Stimulated activated naive CD8-positive, alpha-beta T cell treated with anti-CD3 and anti-CD28 coated beads, Interleukin-15, amount 100 ng/mL, for 72 hours (primary cell): ENCODE measurements at places on chromosomes 12 and 14.

DNA sequence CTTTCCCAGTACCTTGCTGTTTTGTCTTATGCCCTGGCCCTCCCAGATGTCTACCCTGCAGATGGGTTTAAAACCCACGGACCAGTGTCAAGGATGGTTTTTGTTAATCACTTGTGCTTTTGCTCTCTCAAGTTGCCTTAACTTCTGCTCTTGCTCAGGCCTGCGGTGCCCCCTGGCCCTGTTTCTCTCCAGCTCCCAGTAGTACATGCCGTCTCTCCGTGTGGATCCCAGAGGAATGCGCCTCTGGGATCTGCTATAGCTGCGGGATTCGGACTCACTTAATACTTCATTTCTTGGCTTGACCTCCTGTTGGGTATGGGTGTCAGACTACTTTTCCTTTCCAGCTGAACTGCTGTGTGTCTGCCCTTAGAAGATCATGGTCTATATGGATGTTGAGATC is 14.5 kb downstream of the PLEKHG3 start:
- DNase-seq = no peak

DNA sequence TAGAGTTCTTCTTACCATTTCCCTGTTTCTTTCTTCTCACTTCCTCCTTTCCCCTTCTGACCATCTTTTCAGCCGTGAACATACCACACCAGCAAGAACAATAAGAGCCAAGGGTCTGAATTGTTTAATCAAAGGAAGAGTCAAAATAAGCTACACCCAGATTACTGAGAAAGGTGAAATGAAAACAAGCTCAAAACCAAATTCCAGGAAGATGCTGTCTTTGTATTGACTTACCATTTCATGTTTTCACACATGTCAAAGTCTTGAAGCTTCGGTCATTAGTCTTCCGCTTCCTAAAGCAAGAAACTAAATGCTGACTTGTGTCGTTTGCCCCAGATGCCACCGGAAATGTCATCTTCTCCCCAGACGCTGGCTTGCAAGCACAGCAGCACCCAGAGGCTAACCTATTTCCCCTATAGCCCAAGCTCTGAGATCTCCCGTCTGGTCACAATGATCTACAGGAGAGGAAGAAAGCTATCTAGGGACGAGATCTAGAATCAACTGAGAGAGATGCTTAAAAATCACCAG is 136.5 kb upstream of the AMIGO2 start:
- DNase-seq = peak; percentile 87

DNA sequence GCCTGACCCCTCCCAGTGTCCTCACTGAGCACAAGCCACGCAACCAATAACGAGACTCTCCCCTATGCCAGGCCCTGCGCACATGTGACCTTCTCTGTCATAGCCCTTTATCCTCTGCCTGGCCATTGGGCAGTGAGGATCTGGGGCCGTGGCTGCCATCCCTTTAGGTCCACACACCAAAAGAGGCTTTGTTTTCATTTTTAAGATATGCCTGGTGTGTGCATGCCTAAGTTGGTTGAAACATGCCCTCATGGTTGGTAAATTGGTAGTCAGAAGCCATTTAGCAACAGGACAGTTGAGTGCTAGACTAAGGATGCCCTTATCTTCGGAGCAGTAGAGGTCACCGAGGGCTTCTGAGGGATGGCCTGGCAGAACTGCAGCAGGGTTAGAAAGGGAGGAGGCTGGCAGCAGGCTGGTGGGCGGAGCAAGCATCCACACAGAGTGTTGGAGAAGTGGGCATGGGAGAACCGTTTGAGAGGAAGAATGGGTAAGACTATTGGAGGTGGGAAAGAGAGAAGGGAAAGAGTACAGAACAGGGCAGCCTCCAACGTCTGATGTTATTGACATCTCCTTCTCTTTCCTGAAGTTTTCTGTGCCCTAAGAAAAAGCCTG is 75.1 kb downstream of the SLC24A4 start:
- DNase-seq = no peak

- DNase-seq = no peak
Measured at GRCh38 chr12:100489251-100489820, 15.7 kb downstream of the NR1H4 start.

DNA sequence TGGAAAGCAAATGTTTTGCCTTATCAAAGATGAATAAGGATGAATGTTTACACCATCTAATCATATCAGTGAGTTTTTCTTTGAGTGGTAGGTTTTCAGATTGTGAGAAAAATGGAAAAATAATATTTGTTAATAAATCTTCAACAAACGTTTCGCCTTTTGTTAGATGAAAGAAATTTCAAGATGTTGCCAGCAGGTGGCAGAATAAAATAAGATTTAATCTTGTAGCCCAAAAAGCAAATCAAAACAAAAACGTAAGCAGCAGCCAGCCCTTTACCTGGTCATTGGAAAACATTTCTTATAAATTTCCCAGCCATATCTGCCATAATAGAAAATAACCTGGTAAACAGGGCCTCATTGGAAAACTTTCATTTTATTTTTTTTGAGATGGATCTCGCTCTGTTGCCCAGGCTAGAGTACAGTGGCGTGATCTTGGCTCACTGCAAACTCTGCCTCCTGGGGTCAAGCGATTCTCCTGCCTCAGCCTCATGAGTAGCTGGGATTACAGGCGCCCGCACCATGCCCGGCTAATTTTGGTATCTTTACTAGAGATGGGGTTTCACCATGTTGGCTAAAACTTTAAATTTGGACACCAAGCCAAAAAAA is 15.4 kb upstream of the TMEM120B start:
- peak; percentile 35 for DNase-seq

DNA sequence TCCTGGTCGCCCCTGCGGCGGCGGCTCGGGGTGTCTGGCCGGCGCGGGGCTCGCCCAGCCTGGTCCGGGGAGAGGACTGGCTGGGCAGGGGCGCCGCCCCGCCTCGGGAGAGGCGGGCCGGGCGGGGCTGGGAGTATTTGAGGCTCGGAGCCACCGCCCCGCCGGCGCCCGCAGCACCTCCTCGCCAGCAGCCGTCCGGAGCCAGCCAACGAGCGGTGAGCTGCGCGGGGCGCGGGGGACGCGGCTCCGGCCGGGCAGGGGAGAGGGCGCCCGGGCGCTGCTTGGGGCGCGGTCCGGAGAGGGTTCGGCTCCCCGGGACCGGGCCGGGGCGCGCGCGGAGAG is at the start of gene LGALS3:
Gene LGALS3 (plus strand): TSS at position 167 of the 342 bp plus-strand sequence. CDS start 8,122 bp downstream, outside the sequence.
- DNase-seq = no peak

GRCh38 chr14:58541633-58542022 is 96.1 kb upstream of the DACT1 start:
- DNase-seq = no peak

GRCh38 chr12:100443434-100443833 is 30.2 kb upstream of the NR1H4 start:
- DNase-seq = no peak

DNA sequence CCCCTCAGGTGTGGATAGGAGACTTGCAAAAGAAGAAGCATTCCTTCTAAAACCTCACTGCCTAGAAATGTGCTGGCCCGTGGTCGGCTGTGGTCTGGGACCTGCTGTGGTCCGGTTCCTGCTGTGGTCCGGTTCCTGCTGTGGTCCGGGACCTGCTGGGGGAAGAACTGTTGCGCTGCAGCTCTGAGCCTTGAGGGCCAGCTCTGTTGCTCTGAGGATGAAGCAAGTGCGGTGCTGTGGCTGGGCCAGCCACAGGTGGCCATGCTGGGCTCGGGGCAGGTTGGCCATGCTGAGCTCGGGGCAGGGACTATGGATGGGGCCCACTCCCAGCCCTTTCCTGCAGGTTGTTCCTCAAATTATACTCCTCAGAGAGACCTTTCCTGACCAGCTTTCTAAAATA is 5.2 kb downstream of the NRXN3 start:
- DNase-seq = no peak

- no peak for DNase-seq
Measured at GRCh38 chr14:59081720-59082119, 106.7 kb upstream of the DAAM1 start.

DNA sequence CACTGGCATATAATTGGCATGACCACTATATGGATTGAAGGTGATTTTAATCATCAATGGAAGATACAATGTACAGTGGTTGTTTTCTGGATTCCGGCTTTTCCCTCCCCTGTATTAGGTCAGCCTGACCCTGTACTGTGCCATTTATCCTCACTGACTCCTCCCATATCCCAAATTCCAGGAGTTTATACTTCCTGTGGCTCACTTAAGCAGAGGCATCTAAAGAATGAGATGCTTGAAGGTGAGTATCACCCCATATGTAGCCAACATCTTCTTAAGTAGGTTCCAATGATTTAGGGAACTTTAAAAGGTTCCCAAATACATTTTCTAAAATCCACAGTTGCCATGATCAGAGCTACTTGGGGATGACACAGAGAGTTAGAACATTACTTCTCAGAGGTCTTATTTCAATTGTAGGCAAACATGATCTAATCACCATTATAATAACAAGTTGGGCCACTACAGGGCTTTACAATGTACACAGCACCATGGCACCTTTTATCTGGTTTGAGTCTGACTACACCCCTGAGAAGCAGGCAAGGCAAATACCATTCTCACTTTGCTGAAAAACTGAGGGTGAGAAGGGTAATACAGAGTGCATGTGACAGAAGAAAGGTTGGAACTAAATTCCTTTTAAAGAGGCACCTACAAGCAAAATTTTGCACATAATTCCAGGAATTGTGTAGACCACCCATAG is 212.3 kb upstream of the GARIN6 start:
- no peak for DNase-seq

DNA sequence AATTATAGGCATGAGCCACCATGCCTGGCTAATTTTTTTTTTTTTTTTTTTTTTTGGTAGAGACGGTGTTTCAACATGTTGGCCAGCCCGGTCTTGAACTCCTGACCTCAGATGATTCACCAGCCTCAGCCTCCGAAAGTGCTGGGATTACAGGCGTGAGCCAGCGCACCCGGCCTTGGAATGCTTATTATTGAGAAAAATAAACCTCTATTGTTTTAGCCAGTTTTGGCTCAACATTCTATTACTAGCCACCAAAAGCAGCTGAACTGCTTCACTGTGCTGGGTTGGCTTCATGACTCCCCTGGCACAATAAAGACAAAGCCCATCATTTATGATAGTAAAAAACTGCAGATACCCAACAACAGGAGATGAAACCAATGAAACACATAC is 93.5 kb upstream of the CEP83 start:
- no peak for DNase-seq

GRCh38 chr14:64899958-64900357 is 14.3 kb upstream of the CHURC1 start:
- DNase-seq = no peak

- DNase-seq = no peak
Measured at GRCh38 chr12:110198386-110198785, 74.2 kb downstream of the IFT81 start.

DNA sequence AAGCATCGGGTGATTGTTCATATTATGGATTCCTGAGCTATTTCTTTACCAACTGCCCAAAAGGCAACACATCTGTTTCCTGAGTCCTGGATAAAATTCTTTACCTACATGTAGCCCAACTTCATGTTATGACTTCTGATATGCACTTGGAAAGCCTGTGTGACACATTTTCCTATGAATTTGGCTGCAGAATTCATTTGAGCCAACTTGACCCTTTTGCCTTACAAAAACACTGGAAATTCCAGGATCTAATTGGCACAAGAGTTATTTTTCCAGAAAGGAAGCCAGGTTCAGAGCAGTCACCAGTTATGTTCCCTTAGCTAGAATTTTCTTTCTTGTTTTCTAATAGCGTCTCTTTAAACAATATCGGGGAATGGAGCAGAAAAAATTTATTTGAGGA is 202.5 kb upstream of the LRIG3 start:
- DNase-seq = no peak

DNA sequence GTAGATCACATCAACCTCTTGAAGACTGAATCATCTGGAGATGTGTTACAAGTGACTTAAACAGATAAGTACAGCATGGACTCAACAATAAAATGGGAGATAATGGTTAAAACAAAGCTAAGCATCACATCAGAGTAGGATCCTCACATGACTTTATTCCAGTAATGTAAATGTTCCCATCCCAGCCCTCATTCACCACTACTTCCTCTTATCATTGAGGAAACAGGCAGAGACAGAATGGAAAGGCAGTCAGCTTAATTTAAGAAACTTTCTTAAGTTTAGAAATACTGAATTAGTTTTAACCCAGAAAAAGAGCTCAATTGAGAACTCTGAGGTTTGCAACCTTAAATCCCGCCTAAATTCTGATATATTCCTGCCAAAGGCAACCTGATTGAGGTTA is 1.2 kb upstream of the ALG10 start:
- no peak for DNase-seq

DNA sequence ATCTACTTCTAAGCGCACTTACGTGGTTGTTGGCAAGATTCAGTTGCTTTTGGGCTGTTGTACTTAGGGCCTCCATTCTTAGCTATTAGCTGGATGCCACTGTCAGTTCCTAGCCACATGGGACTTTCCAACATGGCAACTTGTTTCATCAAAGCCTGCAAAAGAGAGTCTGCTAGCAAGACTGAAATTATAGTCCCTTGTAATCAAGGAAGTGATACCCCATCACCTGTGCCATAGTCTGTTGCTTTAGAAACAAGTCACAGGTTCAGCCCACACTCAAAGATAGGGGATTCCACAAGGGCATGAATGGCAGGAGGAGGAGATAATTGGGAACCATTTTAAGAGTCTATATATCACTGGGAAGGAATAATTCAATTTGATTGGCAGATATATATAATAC is 27.1 kb upstream of the SLC17A8 start:
- peak; percentile 17 for DNase-seq

DNA sequence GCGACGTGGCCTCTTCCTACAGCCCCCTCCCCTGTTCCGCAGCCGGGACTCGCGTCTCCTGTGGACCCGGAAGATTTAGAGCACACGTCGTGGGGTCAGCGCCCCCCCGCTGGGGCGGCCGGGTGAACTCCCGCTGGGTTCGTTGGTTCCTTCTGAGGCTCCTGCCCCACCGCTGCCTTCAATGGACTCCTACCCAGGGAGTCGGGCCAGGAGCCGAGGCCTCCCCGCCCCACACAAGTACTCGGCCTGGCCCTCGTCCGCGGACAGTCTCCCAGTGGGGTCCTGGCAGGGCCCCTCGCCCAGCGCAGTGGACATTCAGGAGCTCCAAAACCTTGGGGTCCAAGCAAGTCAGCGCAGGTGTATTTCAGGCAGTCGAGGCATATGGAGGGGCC is 1.2 kb downstream of the MMP17 start:
- peak; percentile 19 for DNase-seq

DNA sequence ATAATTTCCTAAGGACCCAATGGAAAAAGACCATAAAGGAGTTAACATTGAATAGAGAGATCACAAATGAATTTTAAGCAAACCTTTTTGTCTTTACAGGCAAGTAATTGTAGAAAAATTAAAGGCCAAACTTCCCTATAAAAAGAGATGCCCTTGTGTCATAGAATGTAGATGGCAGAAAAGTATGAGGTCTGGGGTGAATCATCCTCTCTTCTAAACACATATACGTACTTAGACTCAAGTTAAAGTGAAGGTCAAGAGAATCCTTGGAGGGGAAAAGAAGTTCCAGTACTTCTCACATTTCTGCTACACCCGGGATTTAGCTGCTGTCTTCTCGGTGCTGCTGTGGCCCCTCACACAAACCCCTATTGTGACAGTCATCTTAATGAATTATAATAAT is 116.2 kb upstream of the ARID2 start:
- no peak for DNase-seq

GRCh38 chr14:100526057-100526456 is 61.2 kb downstream of the BEGAIN start:
- DNase-seq = no peak

- peak; percentile 45 for DNase-seq
Measured at GRCh38 chr12:20492251-20492760, 124.0 kb downstream of the PDE3A start.
